ENCODE measurements at places on chromosomes 2 and 18.

DNA sequence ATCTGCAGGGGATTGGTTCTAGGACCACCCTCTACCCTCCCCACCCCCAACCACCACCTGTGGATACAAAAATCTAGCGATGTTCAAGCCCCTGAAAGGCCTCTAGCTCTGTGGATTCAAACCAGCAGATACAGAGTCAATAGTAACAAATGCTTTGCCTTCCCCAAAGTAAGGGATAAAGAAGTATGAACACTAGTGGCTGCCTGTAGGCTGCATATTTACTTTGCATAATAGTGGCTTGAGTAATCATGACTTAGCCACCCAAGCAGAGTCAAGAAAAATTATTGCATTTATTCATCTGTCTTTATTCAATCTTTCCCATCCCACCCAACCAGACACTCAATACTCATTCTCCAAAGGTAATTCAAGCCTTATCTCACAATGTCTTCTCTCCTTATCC, 43.8 kb downstream of the SOCS6 start:
- DNase-seq, result peak; percentile 61

DNA sequence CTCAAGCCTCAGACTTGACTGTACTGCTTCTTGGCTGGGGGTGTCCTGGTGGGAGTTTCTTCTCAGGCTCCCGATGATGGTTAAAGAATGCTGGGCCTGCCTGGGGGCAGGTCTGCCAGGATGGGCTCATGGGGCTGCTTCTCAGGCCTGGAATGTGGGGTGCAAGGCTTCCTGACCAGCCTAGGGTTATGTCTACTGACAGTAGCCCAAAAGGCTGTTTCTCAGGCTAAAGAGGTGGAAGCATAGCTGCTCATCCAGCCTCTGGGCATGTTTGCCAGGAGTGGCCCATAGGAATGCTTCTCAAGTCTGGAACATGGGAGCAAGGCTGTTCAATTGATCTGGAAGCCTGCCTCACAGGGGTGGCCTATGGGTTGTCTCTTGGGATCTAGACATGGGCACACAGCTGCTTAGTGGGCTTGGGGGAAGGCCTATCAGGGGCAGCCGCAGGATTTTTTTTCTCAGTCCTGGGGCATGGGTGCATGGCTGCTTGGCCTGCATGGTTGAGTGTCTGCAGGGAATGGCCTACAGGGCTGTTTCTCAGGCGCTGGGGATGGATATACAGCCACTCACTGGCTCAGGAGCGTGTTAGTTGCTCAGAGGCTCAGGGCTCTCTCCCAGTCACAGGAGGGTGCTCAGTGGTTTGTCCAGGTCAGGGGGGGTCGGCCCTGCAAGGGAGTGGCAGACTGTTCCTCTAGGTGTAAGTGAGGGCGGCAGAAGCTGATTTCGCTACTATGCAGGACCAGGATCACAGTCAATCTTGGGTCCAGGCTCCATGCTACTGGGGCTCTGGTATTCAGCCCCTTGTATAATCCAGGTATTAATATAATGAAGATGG, 617.3 kb upstream of the REG3G start:
- no peak for DNase-seq

GRCh38 chr2:100279586-100280534, 42.4 kb downstream of the LONRF2 start:
- no peak for DNase-seq

DNA sequence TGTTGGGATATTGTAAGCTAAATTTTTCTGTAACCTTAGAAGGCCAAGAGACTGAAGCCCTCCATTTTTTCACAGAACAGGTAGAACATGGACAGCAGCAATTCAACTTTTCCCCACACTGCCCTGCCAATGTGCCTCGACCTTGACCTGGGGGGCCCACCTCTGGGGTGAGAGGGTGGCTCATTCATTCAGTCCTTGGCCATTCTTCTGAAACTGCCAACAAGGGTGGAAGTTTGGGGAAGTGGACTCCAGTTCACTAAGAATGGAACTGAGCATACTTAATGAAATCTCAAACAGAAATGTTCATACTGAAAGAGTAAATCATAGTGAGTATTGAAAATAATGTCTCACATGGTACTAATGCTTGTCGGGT, 1.1 kb downstream of the EEF1B2 start:
- DNase-seq, result no peak

GRCh38 chr18:55136864-55137263, 177.6 kb upstream of the CCDC68 start:
- peak; percentile 61 for DNase-seq

DNA sequence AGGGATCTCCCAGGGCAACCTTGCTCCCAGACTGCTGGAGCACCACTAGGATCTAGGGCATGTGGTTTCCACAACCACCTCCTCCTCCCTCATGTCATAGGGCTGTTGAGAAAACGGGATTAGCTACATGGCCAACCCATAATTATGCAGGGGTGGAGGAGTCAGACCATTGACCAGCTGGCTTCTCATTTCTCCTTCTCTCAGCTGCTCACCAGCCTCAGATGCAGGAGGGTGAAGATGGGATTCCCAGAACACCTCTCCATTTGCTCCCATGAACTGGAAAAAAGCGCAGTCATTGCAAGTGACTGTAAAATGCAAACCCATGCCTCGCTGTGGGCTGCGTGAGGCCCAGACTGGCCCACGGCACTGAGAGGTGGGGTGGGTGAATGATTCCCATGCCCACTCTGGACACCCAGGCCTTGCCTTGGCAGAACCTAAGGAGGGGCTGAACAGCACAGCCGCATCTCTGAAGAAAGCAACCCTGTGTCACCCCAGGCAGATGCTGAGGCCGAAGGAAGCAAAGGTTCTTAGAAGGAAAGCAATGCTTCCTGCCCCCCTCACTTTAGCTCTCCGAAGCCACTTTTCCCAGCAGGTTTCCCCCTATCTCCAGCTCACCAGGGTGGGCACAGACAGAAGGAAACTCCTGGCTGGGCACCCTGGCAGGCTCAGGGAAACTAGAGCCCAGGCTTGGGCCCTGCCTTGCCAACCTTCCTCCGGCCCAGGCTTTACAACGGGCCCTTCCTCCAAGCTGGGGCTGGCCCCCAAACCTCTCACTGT, 69.6 kb upstream of the RTN4 start:
- no peak for DNase-seq
